Body of pancreas (tissue), 4 donors: ENCODE measurements at places on chromosomes 2 and 18. TPM values are rescaled to one million over a fixed set of nuclear protein-coding genes. Genes with fewer than 3 reads are reported as not detected.

CCDC141 gene
- total RNA-seq: 19.4 TPM

CYP27A1 gene
- 9.9 TPM for total RNA-seq

REG3G gene
- total RNA-seq: 171 TPM

VWA3B gene
- total RNA-seq: not detected

SLC23A3 gene
- total RNA-seq: 8.2 TPM

TCF7L1 gene
- total RNA-seq: 4.3 TPM

DQX1 gene
- total RNA-seq: not detected

KLHL30 gene
- total RNA-seq: 0.66 TPM

DNPEP gene
- 18.4 TPM for total RNA-seq

RMDN2 gene
- 11.5 TPM for total RNA-seq

UBE2F gene
- total RNA-seq: 67.7 TPM

IL36G gene
- total RNA-seq: not detected

RNU2-63P gene
- not detected for total RNA-seq

LBX2 gene
- 2.3 TPM for total RNA-seq

TCF23 gene
- total RNA-seq: 0.66 TPM

SERPINB10 gene
- not detected for total RNA-seq

CACNB4 gene
- 0.33 TPM for total RNA-seq

ASTL gene
- not detected for total RNA-seq

RAX gene
- not detected for total RNA-seq

NHEJ1 gene
- 8.9 TPM for total RNA-seq

AFF3 gene
- total RNA-seq: 0.99 TPM

ANKRD39 gene
- 14.3 TPM for total RNA-seq

CELF4 gene
- total RNA-seq: 4.7 TPM

LYPD6B gene
- 9.9 TPM for total RNA-seq

LIMS3 gene
- 4.7 TPM for total RNA-seq

PLCL1 gene
- 2.9 TPM for total RNA-seq

CPLX4 gene
- total RNA-seq: not detected

SALL3 gene
- not detected for total RNA-seq

SERPINB2 gene
- total RNA-seq: 1.6 TPM

HMSD gene
- not detected for total RNA-seq

MYO3B gene
- total RNA-seq: 4.7 TPM

CHMP1B gene
- total RNA-seq: 27.4 TPM

FAHD2A gene
- 15.2 TPM for total RNA-seq

SNORC gene
- total RNA-seq: 1.8 TPM

HOXD1 gene
- 0.26 TPM for total RNA-seq

FLACC1 gene
- 2.3 TPM for total RNA-seq

LRATD1 gene
- total RNA-seq: 14.5 TPM

COL6A3 gene
- total RNA-seq: 46.4 TPM

ATP6V1C2 gene
- 0.66 TPM for total RNA-seq

NEUROD1 gene
- total RNA-seq: 2.6 TPM

TMEM178A gene
- total RNA-seq: 4.9 TPM

C2orf15 gene
- not detected for total RNA-seq

RAB27B gene
- total RNA-seq: 10.1 TPM

PIEZO2 gene
- total RNA-seq: 40.7 TPM

SEMA4C gene
- total RNA-seq: 11.2 TPM

L3MBTL4 gene
- total RNA-seq: 10.9 TPM

SLC8A1 gene
- total RNA-seq: 7.8 TPM
